ENCODE measurements at places on chromosomes 3 and 15.
A peak's percentile ranks its signal among the peaks of the same experiment; 100 is the strongest.

DNA sequence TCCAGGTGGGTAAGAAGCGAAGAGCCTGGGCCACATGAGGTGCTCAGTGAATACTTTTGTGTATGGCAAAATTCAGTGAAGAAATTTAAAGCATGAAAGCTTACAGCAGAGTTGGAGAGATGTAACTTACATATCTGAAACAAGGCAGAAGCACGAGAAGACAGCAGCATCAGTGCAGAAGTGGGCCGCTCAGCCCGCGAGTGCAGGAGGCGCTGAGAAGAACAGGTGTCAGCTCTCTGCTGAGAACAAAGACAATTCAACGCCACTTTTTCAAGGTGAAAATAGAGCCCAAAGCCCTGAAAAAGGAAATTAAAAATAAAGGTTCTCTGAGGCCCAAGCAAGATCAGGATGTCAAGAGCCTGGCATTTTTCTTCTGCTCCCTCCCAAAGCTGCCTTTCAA lies 58.3 kb downstream of the RBPMS2 start:
- DNase-seq: no peak

DNA sequence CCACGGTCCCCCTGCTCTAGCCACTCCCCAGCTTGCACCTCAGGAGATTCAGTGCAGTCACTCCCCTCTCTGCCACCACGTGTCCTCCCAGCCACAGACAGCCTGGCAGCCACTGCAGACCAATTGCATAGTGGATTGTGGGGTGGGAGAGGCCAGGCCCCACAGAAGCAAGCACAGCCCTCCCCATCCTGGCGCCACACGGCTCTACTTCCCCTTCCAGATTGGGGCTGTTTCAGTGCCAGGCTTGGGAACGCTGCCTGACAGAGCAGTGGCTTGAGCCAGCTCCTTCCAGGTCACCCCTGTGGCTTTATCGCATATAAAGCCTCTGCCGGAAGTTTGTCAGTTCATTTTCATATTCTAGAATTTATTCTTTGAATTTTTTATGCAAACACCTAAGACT lies 90.7 kb downstream of the TMEM266 start:
- DNase-seq: no peak

DNA sequence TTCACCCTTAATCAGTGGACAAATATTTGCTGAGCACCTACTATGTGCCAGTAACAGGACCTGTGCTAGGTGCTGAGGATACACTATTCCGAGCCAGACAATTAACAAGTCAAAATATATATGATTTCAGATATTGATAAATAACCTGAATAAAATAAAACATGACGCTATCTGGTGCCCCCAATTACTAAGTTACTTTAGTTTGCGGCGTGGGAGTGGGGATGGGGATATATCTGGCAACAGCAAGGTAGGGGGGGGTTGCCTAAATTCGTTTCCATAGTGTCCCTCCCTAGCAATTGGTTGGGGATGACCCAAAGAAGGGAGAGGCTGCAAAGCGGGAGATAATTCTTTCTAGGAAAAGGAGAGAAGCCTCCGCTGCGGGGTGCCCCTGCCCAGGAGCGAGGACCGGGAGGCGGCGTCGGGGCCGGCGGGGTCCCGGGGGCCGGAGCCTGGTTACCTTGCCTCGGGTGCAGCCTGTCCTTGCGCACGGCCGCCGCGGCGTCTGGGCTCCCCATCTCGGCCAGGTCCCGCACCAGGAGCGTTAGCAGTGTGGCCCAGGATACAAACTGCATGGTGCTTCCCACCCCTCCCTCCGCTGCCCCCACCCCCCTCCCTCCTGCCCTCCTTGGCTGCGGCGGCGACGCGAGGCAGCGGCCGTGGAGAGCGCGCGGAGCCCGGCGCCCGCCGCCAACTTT lies 567 bp downstream of the ADAMTS9 start:
- DNase-seq: no peak

DNA sequence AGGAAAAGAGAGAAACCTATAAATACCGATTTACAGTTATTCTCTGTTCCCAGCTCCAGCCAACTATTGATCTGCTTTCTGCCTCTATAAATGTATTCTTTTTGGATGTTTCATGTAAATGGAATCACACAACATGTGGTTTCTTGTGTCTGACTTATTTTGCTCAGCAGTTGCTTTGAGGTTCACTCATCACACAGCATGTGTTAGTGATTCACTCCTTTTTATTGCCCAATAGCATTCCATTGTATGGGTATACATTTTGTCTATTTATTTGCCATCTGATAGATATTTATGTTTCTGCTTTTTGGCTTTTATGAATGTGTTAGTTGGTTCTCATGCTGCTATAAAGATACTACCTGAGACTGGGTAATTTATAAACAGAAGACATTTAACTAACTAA lies 23.6 kb downstream of the CCR1 start:
- DNase-seq: no peak

DNA sequence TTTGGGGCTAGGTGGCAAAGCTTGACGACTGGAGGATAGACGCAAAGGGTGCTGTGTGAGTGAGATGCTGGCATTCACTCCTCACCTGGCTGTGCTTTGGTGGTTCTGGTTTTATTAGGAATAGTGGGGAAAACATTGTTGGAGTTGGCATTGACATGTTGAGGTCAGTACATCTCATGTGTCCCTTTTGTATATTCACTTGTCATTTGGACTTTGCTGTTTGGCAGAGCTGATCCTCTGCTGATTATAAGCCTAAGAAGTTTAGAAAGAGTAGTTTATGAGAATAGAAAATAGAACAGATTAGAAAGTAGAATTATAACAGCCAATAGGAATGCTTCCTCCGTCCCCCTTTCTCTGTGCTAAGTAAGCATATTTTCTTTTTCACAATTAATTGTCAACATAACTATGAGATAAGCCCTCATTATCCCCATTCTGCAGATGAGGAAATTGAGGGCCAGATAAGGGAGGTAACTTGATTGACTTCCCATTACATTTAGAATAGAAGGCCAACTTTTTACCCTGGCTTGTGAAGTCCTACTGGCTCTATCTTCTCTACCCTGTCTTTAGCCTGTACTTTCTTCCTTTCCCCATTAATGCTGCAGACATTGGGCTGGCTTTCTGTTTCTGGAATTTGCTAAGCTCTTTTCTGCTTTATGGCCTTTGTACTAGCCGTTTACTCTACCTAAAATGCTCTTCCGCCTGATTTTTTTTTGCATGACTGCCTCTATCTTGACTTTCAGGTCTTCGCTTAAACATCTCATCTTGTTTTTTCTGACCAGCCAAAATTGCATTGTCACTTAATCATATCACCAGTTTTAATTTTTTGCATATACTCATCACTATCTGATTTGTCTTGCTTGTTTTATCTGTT lies 12.8 kb downstream of the ITPR1 start:
- no peak for DNase-seq

DNA sequence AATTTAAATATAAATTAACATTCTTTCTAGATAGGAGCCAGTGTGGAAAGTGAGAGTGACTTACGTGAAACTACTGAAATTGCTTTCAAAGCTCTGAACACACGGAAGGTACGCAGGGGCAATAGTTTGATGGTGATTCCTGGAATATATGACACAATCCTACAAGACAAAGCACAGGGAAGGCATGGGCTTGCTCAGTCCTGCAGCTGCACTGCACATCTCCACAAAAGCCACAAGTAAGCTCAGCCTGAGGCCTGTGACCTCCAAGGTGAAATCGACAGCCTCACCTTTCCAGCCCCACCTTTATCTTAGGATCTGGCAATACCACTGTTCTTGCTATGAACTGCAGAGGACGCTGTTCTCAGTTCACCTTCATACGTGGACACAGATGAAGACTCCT lies 109.3 kb upstream of the SCN10A start:
- DNase-seq: no peak

- no peak for DNase-seq
Measured at GRCh38 chr3:161215185-161215584, 5.9 kb upstream of the NMD3 start.

DNA sequence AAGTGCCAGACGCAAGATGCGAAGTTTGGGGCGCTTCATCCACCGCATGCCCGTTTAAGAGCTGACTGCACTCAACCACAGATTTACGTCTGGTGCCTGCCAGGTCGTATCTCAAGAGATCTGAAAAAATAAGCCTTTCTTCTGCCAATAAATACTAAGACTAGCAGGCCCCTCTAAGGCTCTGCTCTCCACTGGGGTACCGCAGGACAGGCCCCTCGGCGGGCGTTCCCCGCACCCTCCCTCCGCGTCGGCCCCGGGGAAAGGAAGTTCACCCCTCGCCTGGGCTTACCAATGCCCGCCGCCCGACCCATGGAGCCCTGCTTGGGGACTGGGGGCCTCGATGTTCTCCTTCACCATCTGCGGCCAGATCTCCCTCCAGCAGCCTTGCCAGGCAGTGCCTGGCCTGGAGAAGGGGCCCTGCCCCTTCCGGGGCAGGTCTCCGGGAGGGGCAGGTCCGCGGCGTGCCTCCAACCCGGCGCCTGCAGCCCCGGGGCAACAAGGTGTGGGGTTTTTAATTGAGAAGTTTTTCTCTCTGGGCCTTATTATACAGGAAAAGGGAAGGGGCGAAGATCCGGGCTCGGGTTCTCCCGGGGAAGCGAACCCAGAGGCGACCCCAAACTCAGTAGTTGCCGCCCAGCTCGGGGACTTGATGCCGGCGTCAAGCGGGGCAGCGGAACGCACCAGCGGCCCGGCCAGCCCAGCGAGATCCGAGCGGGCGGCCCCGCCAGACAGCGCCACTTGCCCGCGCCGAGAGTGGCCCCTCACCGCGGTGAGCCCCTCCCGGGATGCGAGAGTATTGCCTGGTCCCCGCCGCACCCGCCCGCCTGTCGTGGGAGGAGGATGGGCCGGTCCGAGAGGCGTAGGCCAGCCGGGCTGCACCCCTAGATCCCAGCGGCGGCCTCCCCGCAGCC lies 735 bp downstream of the GOLGA8B start:
- DNase-seq: peak; percentile 46

DNA sequence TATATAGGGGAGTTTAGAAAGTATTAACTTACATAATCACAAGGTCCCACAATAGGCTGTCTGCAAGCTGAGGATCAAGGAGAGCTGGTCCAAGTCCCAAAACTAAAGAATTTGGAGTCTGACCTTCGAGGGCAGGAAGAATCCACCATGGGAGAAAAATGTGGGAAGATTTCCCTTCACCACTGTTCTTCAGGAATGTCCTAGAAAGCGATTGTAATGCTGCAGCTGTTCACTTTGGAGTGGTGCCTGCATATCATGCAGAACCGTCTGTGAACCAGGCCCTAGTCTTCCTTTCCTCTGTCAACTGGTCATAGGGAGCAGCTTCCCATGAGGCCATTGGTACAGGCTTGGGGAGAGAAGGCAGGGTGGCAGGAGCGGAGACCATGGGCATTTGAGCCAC lies 497.9 kb upstream of the ARPP21 start:
- DNase-seq: no peak

- DNase-seq: peak; percentile 63
Measured at GRCh38 chr3:133821767-133822638, 16.4 kb downstream of the SRPRB start.

DNA sequence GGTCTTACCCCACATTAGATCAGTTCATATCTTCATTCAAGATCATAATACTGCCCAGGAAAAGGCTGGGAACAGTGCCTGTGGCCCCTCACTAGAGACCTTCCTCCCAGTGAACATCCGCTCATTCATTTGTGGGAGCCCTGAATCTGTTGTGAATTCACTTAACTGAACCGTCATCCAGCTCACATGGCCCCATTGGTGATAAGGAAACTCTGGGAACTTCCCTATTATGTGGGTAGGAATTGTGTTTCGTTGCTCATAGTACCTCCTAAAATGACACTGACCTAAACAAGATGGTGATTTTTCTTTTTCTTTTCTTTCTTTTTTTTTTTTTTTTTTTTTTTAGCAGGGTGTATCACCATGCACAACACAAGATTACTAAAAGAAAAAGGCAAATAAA lies 6.8 kb upstream of the MESP2 start:
- no peak for DNase-seq

DNA sequence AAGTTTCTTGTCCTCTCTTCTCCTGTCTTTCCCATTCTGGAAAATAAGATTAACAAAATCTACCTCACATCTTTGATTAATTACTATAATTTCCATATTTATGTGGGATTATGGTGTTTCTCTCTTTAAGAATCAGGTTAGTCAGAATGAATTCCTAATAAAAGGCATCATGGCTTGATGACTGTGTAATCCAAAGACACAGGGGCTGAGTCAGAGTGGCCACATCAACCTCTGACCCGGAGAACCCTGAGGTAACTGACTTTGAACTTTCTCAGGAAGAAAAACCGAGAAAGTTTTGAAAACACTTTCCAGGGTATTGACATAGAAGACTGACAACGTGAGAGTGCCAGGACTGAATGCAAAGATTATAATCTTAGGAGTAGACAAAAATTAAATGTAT lies 170.3 kb upstream of the MCTP2 start:
- DNase-seq: no peak

- DNase-seq: peak; percentile 87
Measured at GRCh38 chr15:53586799-53587198, 172.7 kb downstream of the WDR72 start.

DNA sequence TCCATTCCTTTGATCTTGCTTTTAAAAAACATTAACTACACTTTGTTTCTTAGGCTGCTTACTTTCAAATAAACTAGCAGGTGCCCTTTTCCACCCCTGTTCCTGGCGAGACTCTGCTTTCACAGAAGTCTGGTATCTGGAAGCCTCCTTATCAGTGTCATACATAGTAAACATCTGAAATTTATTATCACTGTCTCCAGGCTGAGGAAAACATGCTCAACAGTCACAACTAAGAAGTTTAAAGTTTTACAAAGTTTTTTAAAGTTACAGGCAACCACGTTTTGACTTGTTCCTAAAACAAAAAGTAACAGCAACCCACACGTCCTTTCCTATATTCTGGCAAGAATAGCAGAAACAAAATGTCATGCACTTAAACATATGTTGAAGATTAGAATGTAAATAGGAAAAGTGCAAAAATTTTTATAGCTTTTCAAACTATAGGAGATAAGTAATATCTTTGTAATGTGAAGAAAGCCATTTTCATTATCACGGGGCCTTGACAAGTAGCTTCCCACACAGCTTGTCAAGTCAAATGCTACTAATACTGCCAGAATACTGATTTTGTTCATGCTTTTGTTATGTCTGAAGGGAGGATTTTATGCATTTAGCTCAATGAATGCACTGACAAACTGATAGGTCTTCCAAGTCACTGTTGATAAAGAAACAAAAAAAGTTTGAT lies 275.2 kb upstream of the KCNMB2 start:
- no peak for DNase-seq

Measured in ELF-1 (cell line).